Osteoblast (primary cell): ENCODE measurements at places on chromosomes 13 and 19. TPM values are rescaled to one million over a fixed set of nuclear protein-coding genes. Genes with fewer than 3 reads are reported as not detected.

DNA sequence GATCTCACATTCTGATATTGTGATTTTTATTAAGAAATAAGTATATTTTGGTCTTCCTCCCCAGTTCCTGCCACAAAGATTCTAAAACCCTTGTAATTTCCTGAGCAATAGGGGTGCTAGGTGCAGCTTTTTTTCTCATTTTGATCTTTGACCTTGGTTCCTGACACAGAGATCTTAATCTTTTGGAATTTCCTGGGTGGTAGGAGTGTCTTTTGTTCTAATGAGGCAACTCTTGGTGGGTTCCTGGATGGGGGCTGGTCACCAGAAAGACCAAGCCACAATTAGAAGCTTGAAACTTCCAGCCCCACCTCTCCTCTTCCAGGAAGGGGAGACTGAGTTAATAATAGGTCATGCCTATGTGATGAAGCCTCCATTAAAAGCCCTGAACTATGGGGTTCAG is 334.6 kb downstream of the FOXO1 start:
- H3K4me1 ChIP-seq, result peaks cover 13% of the 10 kb centered on the region
- no peaks in the 10 kb centered on the region for H3K36me3 ChIP-seq

GRCh38 chr13:33150662-33151061 is 134.4 kb downstream of the KL start:
- H3K36me3 ChIP-seq, result peaks cover 20% of the 10 kb centered on the region
- H3K4me3 ChIP-seq, result no peak overlapping the region
- no peak for DNase-seq
- H3K27me3 ChIP-seq, result no peaks in the 10 kb centered on the region

GRCh38 chr13:91596842-91597241 is 198.4 kb downstream of the GPC5 start:
- H3K4me1 ChIP-seq, result no peaks in the 10 kb centered on the region
- no peaks in the 10 kb centered on the region for H3K36me3 ChIP-seq
- no peaks in the 10 kb centered on the region for H3K27me3 ChIP-seq
- H3K4me3 ChIP-seq, result no peak overlapping the region

- H3K27ac ChIP-seq, result no peak overlapping the region
- no peak for DNase-seq
- H3K27me3 ChIP-seq, result no peaks in the 10 kb centered on the region
- H3K4me1 ChIP-seq, result no peaks in the 10 kb centered on the region
Measured at GRCh38 chr19:8161135-8161646, 11.8 kb upstream of the FBN3 start.

DNA sequence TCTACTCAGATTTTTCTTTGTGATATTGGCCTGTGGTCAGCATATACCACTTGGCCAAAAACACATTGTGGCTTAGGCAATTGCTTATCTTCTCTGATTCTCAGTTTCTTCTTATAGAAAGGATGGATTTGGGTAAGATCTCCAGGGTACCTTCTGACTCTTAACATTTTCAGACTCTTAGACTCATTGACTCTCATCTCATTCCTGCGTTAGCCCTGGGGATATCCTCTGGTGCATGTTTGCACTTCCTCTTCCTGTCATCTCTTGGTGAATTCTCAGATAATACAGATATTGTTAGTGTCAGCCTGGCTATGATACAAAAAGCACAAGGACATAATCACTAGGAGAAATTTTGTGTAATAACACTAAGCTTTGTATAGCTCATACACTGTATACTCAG is 492.5 kb upstream of the GPC6 start:
- no peaks in the 10 kb centered on the region for H3K27me3 ChIP-seq
- H3K4me1 ChIP-seq, result no peaks in the 10 kb centered on the region
- DNase-seq, result no peak
- H3K4me3 ChIP-seq, result no peak overlapping the region
- H3K27ac ChIP-seq, result no peak overlapping the region
- H3K36me3 ChIP-seq, result no peaks in the 10 kb centered on the region

- H3K27ac ChIP-seq, result no peak overlapping the region
- H3K27me3 ChIP-seq, result no peaks in the 10 kb centered on the region
- DNase-seq, result no peak
- H3K4me3 ChIP-seq, result no peak overlapping the region
- H3K36me3 ChIP-seq, result peaks cover 6% of the 10 kb centered on the region
Measured at GRCh38 chr13:41859565-41859964, 101.3 kb downstream of the VWA8 start.

DNA sequence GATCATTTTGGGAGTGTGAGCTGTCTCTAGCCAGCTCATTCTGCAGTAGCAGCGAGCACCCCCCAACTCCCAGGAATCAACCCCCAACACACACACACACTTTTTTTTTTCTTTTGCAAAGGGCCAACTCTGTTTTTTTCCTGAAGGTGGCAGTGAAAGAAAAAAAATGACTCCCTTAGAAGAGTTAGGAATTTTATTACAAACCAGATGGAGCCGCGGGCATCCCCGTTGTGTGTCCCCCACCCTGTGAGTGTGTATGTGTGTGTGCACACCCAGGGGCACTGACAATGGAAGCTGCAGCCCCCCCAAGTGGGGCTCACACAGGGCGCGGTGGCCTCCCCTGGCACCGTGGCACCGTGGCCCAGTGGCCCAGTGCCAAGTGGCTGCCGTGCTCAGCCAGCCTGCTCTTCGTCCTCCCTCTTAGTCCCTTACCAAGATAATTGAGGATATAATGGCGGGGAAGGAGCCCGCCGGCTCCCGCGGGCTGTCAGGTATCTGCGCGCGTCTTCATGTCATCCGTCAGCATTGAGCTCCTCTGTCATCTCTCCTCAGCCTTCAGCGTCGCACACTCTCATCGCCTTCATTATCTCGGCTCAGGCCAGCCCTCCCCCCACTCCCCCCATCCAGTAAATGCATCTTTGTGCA is 314.1 kb downstream of the ZNF536 start:
- H3K27me3 ChIP-seq, result peaks cover 3% of the 10 kb centered on the region
- H3K4me3 ChIP-seq, result no peak overlapping the region
- no peak overlapping the region for H3K27ac ChIP-seq
- no peak for DNase-seq

DNA sequence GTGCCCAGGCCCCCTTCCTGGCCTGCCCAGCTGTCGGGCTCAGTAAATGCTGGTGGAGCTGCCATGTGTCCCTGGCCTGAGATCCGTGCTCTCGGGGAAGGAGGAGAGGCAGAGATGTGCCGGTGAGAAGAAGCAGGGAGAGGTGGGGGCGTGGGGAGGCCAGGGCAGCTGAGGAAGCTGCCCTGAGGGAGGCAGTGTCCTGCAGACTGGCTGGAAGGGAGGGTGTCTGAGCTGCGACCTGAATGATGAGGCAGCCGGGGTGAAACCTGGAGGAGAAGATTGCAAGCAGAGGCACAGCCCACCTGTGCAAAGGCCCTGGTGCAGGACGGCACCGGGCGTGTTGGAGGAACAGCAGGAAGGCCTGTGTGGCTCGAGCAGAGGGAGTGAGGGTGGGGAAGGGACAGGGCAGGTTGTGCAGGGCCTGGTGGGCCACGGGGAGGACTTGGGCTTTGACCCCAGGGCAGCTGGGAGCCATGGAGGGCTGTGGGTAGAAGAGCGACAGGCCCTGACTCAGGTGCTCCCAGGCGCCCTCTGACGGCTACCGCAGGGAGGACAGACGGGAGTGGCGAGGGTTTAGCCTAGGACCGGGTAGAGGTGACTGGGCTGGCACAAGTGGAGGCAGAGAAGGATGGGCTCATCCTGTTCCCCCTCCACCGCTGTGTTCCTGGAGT is 14.0 kb upstream of the CELF5 start:
- no peaks in the 10 kb centered on the region for H3K27me3 ChIP-seq
- H3K27ac ChIP-seq, result no peak overlapping the region
- H3K4me3 ChIP-seq, result no peak overlapping the region
- peaks cover 15% of the 10 kb centered on the region for H3K36me3 ChIP-seq
- peak; percentile 99 for DNase-seq

GRCh38 chr13:108346376-108346775 is 76.9 kb downstream of the TNFSF13B start:
- H3K4me3 ChIP-seq, result no peak overlapping the region
- H3K27me3 ChIP-seq, result no peaks in the 10 kb centered on the region
- no peaks in the 10 kb centered on the region for H3K4me1 ChIP-seq
- DNase-seq, result no peak
- H3K36me3 ChIP-seq, result no peaks in the 10 kb centered on the region

DNA sequence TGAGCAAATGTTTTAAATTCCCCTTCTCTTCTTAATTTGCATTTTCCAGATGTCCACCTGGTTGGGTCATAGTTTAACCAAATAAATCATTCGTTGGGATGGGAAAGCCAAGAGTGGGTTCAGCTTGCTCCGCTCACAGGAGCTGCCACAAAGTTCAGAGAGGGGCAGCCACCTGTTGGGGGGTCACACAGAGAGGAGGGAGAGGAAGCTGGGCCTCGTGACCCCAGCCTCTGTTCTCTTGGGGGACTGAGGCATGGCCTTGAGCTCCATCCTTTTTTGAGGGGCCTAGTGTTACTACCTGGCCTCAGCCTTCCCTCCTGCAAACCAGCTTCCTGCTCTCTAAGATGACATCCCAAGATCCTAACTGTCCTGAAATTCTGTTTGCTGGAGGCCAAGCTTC is 2.5 kb downstream of the MEF2B start:
- H3K27me3 ChIP-seq, result no peaks in the 10 kb centered on the region
- H3K36me3 ChIP-seq, result no peaks in the 10 kb centered on the region
- no peak overlapping the region for H3K27ac ChIP-seq
- peak; percentile 3 for DNase-seq
- no peak overlapping the region for H3K4me3 ChIP-seq

- no peaks in the 10 kb centered on the region for H3K27me3 ChIP-seq
- peak within 1 kb of the TSS; percentile 88 for H3K4me3 ChIP-seq
- H3K27ac ChIP-seq, result peak within 1 kb of the TSS; percentile 72
- H3K4me1 ChIP-seq, result peaks cover 10% of the 10 kb centered on the region
Measured at GRCh38 chr19:40090241-40091204, at the start of gene ZNF780A. TSS of gene ZNF780A (minus strand) at chr19:40090943. CDS start at chr19:40084753, 6,190 bp downstream.

- H3K36me3 ChIP-seq, result no peaks in the 10 kb centered on the region
- H3K27ac ChIP-seq, result no peak overlapping the region
- DNase-seq, result no peak
- no peaks in the 10 kb centered on the region for H3K27me3 ChIP-seq
- no peak overlapping the region for H3K4me3 ChIP-seq
- H3K4me1 ChIP-seq, result no peaks in the 10 kb centered on the region
Measured at GRCh38 chr19:28009696-28010095, 1203.3 kb downstream of the UQCRFS1 start.

- H3K4me3 ChIP-seq, result no peak overlapping the region
- peaks cover 11% of the 10 kb centered on the region for H3K4me1 ChIP-seq
- H3K27me3 ChIP-seq, result peaks cover 8% of the 10 kb centered on the region
- no peak for DNase-seq
- no peak overlapping the region for H3K27ac ChIP-seq
Measured at GRCh38 chr13:27358420-27358819, 66.0 kb upstream of the GTF3A start.

- no peaks in the 10 kb centered on the region for H3K36me3 ChIP-seq
- DNase-seq, result peak; percentile 25
- H3K4me1 ChIP-seq, result no peaks in the 10 kb centered on the region
- no peak overlapping the region for H3K4me3 ChIP-seq
- no peak overlapping the region for H3K27ac ChIP-seq
Measured at GRCh38 chr19:6864325-6864940, 22.9 kb upstream of the ADGRE1 start.

GRCh38 chr19:43329989-43330388 is 23.5 kb upstream of the CD177 start:
- no peak overlapping the region for H3K27ac ChIP-seq
- no peak overlapping the region for H3K4me3 ChIP-seq
- H3K27me3 ChIP-seq, result peaks cover 14% of the 10 kb centered on the region
- H3K4me1 ChIP-seq, result no peaks in the 10 kb centered on the region
- no peak for DNase-seq

DNA sequence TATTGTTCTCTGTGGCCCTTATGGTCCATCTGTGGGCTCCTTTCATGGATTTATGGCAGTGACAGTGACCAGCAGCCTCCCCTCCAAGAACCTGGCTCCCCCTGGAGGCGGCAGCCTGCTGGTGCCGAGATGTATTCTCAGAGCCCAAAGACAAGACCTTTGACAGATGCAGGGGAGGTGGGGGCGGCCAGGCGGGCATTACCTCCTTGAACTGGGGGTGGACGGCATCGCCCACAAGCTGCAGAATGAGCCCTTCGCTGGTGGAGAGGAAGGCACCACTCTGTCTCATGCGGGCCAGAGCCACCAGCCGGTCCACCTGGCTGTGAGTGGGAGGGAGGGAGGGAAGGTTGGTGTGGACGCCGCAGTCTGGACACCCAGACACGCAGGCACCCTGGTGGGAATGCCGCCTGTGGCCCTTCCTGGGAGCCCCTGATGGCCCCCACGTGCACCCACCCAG is 6.6 kb downstream of the ISOC2 start:
- H3K27me3 ChIP-seq, result peaks cover 22% of the 10 kb centered on the region
- no peak overlapping the region for H3K27ac ChIP-seq
- H3K4me1 ChIP-seq, result peaks cover 1% of the 10 kb centered on the region
- DNase-seq, result peak; percentile 98
- no peaks in the 10 kb centered on the region for H3K36me3 ChIP-seq

DNA sequence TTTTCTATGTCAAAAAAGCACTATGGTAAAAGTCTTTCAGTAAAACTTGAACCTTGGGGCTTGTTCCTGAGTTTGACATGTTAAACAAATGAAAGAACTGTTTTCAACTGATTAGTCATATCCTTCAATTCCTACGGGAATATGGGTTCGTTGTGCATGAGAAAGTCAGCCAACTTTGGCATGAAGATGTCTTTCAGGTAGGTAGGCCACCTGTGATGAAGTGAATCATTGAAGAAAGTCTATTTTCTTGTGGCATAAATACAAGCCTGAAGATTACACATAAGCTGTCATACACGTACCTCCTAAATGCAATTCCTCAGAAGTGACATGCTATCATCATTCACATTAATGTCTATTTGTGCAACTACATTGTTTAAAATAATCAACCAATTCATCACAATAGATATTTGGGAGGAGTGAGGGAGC is 513.0 kb downstream of the IRS2 start:
- H3K36me3 ChIP-seq, result no peaks in the 10 kb centered on the region
- no peaks in the 10 kb centered on the region for H3K27me3 ChIP-seq
- peak overlapping the region; percentile 21 for H3K4me3 ChIP-seq
- DNase-seq, result no peak
- no peak overlapping the region for H3K27ac ChIP-seq

- peaks cover 35% of the 10 kb centered on the region for H3K4me1 ChIP-seq
- peak; percentile 88 for DNase-seq
- peak overlapping the region; percentile 32 for H3K4me3 ChIP-seq
- H3K27ac ChIP-seq, result peak overlapping the region; percentile 84
Measured at GRCh38 chr19:5953680-5954213, 24.2 kb downstream of the RANBP3 start.

- H3K4me3 ChIP-seq, result no peak overlapping the region
- H3K4me1 ChIP-seq, result peaks cover 13% of the 10 kb centered on the region
- no peak for DNase-seq
- no peak overlapping the region for H3K27ac ChIP-seq
- H3K27me3 ChIP-seq, result no peaks in the 10 kb centered on the region
Measured at GRCh38 chr19:40756502-40757110, 5.6 kb downstream of the SNRPA start.

- H3K36me3 ChIP-seq, result peaks cover 15% of the 10 kb centered on the region
- no peak overlapping the region for H3K4me3 ChIP-seq
- no peaks in the 10 kb centered on the region for H3K27me3 ChIP-seq
Measured at GRCh38 chr19:57443121-57443696, 8.1 kb downstream of the ZNF749 start.

The GIPR gene
- under 0.01 and 0.88 TPM in 2 replicates for total RNA-seq

The CHAMP1 gene
- total RNA-seq, result 9.4 and 10.3 TPM in 2 replicates

The EXOSC5 gene
- total RNA-seq, result 13.3 and 14.5 TPM in 2 replicates

The SNRNP70 gene
- total RNA-seq, result 105 and 111 TPM in 2 replicates

The TMEM150B gene
- total RNA-seq, result under 0.01 and 0.29 TPM in 2 replicates

The SOX1 gene
- total RNA-seq, result not detected in 2 replicates

The TIMM13 gene
- total RNA-seq, result 27.7 and 27.9 TPM in 2 replicates
